Esophagus muscularis mucosa (tissue), 4 donors: ENCODE measurements at places on chromosomes 1 and 21. TPM values are rescaled to one million over a fixed set of nuclear protein-coding genes. Genes with fewer than 3 reads are reported as not detected.

FCAMR gene
- not detected for total RNA-seq

MYOG gene
- total RNA-seq: not detected

EFHD2 gene
- 55.8 TPM for total RNA-seq

KRTAP10-10 gene
- not detected for total RNA-seq

SLC26A9 gene
- total RNA-seq: under 0.01 TPM

ISG20L2 gene
- 19.3 TPM for total RNA-seq

CACNA1S gene
- not detected for total RNA-seq

NR1I3 gene
- not detected for total RNA-seq

MAP3K7CL gene
- 1.8 TPM for total RNA-seq

SPAG17 gene
- total RNA-seq: 0.17 TPM

GJA5 gene
- 13.7 TPM for total RNA-seq

OR2T11 gene
- total RNA-seq: not detected

OR2M3 gene
- not detected for total RNA-seq

FALEC gene
- total RNA-seq: not detected

LRRIQ3 gene
- total RNA-seq: 0.33 TPM

CD160 gene
- total RNA-seq: not detected

FAM3B gene
- total RNA-seq: 0.45 TPM
